ENCODE measurements at places on chromosomes 6 and 20.
A peak's percentile ranks its signal among the peaks of the same experiment; 100 is the strongest.

GRCh38 chr6:29933955-29934354 is 8.4 kb upstream of the HLA-A start:
- DNase-seq: no peak

- no peak for DNase-seq
These were observed 2.0 kb upstream of the CAPN11 start for GRCh38 chr6:44156494-44157151.

DNA sequence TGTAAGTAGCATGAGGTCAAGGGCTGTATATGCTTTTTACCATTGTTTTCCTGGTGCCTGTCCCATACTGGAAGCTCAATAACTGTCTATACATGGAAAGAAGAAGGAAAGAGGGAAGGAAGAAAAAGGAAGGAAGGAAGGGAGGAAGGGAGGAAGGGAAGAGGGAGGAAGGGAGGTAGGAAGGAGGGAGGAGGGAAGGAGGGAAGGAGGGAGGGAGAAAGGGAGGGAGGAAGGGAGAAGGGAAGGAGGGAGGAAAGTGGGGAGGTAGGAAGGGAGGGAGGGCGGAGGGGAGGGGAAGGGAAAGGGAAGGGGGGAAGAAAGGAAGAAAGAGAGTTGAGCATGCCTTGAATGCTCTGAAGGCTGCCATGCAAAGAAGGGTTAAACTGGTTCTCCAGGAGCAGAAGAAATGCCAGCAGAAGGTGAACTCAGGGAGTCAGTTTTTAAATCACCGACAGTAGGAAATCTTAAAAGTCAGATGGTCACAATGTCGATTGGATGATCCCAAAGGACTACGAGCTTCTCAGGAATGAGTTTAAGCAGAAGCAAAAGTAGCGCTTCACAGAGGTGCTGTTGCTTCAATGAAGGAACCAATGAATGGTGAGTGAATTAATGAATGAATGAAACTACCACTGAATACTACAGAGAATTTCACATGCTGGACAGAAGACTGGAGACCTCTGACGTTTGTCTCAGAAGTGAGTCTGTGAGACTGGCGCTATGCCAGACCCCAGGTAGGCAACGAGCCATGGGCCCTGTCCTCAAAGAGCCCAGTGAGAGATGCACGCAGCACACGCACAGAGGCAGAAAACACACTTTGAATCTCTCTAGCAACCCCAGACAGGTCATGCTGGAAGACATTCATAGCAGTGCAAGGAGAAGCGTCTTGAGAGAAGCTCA is 117.6 kb downstream of the MRPL14 start:
- no peak for DNase-seq

GRCh38 chr6:17086469-17086868 is 15.4 kb upstream of the STMND1 start:
- peak; percentile 86 for DNase-seq

DNA sequence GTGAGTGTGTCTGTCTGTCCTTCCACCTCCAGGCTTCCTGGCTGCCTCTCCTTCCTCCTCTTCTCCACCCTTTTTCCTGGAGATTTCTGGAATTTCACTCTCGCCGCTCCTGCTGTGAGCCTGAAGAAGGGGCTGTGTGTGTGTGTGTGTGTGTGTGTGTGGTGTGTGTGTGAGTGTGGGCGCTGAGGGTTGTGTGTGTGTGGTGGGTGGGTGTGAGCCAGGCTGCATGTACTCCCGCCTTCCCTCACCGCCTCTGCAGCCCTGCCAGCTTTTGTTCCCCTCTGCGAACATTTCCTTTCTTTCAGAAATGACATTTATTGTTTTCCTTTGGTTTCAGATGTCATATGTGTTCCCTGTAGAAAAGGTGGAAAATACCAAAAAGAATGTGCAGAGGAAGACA is 76.0 kb downstream of the SRC start:
- DNase-seq: no peak

DNA sequence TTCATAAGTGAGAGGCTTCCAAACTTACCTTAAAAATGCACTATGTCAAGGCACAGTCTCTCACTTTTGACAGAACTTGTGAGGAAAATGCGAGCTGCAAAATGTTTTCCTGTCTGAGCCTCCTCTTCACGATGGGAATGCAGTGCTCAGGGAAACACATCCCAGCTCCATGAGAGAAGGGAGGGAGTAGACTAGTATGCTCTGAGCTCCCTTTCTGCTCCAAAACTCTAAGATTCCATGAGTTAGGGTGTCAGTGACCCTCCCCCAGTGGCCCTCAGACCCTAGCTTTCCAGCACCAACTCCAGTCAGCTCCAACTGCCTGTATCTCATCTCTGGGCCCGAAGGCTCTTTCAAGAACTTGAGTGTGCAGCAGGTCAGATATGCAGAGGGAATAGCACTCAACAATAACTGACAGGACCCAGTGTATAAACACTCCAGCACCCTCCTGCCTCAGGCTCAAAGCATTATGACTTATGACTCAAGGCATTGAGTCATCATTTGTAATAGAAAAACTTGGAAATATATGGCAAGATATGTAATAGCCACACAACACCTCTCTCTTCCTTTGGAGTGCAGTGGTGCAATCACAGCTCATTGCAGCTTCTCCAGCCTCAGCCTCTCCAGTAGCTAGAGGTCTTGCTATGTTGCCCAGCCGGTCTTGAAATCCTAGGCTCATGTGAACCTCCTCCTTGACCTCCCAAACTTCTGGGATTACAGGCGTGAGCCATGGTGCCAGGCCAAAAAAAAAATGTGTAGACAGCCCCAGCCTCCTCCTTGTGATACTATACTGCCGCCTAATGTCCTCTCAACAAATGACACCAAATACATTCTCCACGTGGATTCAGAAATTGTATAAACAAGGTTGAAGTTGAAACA is 16.7 kb upstream of the ENTPD6 start:
- peak; percentile 71 for DNase-seq

DNA sequence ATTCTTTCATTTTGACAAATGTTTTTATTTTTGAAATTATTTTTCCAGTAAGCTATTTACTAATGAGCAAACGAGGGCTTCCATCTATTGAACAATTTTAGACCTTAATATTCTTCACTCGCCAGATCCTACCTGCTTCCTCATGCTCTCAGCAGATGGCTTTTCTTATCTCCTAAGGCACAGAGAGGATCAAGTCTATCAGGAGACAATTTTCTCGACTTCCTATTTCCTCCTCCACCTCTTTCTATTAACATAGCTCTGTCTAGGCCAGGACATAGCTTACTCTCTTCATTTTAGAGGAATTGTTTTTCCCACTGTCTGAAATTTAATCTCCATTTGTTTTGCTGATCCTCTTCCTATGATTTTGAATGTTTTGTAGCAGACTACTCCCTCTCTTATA is 87.0 kb upstream of the MAN1A1 start:
- DNase-seq: no peak

- DNase-seq: no peak
These were observed 17.2 kb upstream of the WFDC10A start for GRCh38 chr20:45612314-45612713.

GRCh38 chr6:48135323-48136084 is 24.5 kb upstream of the PTCHD4 start:
- DNase-seq: peak; percentile 25

GRCh38 chr6:165231581-165232561 is 77.5 kb downstream of the C6orf118 start:
- peak; percentile 62 for DNase-seq

DNA sequence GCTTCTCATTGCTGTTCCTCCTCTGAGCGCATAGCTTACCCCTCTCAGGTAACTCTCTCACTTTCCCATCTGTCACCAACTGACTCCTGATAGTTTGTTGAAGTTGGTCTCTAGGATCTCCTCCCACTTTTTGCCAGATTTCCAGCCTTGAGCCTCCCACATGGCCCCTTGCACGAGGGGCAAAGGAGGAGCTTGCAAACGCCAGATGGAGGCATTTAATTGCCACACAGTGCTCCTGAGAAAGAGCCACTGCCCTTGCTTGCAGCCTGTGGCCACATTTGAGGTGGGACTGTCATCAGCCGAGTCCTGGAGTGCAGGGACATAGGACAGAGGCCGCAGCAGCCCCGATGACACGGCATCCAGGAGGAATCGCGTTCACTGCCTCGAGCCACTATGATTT is 348.7 kb downstream of the SMOC2 start:
- no peak for DNase-seq

- no peak for DNase-seq
These were observed 53.5 kb upstream of the DEK start for GRCh38 chr6:18317850-18318249.

DNA sequence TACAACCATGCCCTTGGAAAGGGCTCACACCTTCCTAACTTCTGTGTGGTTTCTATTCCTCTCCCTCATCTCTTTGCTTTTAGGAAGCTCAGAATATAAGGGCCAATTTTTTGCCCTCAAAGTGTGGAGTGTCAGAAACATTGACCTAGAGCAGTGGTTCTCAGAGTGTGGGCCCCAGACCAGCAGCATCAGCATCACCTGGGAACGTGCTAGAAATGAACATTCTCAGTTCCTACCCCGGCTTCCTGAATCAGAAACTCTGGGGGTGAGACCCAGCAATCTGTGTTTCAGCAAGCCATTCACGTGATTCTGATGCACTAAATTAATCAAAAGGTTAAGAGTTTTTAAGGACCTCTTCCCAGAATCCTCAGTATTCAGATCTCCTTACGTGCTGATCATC is 47.9 kb upstream of the IL17A start:
- DNase-seq: no peak

GRCh38 chr20:2399390-2399789 is 18.7 kb downstream of the TGM6 start:
- DNase-seq: no peak

DNA sequence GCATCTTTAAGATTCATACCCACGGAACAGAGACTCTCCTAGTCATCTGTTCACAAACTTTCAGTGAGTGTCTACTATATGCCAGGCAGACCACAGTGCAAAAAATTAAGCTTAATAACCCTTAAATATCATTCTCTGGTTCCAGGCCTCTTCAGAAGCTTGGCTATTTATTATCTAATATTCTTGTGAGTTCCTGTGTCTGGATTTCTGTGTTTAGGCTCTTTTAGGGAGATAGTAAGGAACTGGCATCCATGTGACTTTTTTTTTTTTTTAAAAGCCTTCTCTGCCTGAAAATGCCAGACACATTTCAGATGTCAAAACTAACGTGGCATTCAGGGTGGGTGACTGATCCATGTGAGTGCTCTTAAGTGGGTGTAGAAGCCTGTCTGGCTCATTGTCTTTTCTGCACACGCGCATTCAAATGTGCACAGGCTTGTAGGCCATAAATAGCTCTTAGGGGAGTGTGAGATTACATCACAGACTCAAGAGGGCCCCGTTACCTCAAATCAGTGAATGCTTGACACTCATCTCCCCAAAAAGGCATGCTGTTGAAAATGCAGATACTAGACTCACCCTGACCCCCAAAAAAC is 141.9 kb downstream of the GMPR start:
- no peak for DNase-seq

DNA sequence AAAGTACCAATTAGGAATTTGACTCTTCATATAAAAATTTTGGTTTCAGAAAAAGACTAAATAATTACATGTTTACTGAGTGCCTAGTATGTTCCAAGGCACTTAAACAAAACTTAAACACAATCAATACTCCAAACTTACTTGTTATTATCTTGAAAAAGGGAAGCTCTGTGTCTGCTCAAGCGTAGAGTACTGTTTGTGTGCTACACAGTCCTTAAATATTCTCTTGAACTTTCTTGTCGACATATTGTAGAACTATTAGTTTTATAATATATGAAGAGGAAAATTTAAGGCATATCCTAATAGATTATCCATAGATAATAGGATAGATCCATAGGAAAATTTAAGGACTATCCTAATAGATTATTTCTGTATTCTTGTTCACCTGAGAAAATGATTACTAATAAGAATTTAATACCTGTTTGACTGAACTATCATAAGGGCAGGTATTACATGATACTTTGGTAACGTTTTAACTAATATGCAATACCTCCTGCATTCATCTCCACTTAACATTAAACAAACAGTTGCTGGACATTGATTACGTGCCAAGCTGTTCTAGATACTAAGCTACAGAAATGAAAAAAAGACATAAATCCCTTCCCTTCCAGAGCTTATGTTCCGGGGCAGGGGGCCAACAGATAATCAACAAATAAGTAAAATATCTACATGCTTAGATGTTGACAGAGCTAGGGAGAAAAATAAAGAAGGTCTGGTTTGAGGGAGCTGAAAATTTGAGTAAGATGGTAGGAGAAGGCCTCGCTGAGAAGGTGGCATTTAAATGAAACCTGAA is 115.2 kb upstream of the BCLAF1 start:
- DNase-seq: no peak

- DNase-seq: no peak
These were observed 977.7 kb upstream of the SLC35B3 start for GRCh38 chr6:9412951-9413559.

GRCh38 chr20:62368976-62369814 is 2.1 kb upstream of the LAMA5 start:
- peak; percentile 70 for DNase-seq

- no peak for DNase-seq
These were observed 129.3 kb downstream of the DTNBP1 start for GRCh38 chr6:15533379-15534026.

Measured in GM03348 (cell line).